ENCODE measurements at places on chromosomes 3 and 15.
A peak's percentile ranks its signal among the peaks of the same experiment; 100 is the strongest.

DNA sequence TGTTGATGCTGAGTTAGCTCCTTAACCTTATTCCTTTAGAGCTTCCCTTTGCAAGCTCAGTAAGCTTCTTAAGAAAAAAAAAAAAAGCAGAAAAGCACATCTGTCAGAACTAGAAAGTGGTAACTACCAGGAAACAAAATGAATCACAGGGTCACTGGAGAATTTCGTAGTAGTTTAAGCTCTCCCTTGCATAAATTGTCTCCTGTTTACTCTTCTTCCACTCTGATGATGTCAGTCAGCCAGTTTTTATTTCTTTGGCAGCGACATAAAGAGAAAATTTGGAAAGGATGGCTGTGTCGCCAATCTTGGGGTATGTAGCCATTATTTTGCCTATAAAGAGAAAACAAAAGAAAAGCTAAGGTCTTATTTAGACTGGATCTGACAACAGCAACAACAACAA is 3.2 kb upstream of the GABRR3 start:
- DNase-seq, result no peak

GRCh38 chr3:40605960-40606359 is 81.2 kb downstream of the ZNF621 start:
- no peak for DNase-seq

DNA sequence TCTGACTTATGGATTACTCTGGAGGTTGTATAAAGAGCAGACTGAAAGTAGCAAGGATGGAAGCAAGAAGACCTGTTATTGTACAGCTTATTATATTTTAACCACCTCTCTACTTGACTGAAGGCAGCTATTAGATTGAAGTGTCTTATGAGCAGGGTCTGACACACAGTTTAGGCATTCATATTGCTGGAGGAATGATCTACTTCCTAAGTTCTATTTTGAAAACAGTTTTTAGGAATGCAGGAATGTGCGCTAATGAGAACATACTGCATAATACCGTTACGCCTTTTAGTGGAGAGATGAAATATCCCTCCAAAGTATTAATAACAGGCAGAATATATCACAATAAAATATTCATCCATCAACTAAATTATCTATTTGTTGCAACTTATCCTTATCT is 193.3 kb downstream of the ISL2 start:
- no peak for DNase-seq

DNA sequence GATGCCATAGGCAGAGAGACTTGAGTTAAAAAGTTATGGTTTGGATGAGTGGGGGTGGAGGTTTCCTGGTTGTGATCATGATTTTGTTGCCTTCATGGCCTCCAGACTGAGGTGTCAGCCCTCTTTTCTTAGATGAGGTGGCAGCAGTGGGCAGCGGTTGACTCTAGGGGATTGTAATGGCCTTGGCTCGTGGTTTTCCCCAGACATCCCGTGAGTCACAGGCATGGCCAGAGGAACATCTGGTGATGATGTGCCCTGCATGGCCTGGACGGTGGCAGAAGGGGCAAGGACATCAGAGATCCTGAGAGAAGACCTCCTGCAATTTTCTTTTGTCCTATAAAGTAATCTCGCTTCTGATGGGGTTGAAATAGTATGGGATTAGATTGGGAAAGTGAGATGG is 12.4 kb downstream of the RETNLB start:
- DNase-seq, result no peak

GRCh38 chr15:38740206-38740605 is 175.6 kb upstream of the RASGRP1 start:
- DNase-seq, result no peak

GRCh38 chr15:49888323-49888693 is 230.7 kb downstream of the ATP8B4 start:
- DNase-seq, result no peak

DNA sequence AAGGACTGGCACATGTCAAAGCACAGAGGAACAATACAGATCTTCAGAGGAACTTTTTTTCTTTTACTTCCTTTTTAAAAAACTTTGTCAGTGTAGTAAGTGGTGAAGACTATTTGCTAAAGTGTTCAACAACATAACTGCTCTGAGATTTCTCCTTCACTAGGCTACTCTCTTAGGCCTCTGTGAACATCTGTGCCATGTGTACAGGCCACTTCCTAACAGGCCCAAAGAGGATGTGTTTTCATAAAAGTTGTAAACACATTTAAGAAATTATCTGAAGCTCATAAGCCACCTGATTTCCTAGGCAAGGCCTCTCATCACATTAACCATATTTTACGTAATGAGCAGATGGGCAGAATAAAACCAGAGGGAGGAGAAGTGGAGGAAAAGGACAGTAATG is 235.4 kb downstream of the FHIT start:
- no peak for DNase-seq

DNA sequence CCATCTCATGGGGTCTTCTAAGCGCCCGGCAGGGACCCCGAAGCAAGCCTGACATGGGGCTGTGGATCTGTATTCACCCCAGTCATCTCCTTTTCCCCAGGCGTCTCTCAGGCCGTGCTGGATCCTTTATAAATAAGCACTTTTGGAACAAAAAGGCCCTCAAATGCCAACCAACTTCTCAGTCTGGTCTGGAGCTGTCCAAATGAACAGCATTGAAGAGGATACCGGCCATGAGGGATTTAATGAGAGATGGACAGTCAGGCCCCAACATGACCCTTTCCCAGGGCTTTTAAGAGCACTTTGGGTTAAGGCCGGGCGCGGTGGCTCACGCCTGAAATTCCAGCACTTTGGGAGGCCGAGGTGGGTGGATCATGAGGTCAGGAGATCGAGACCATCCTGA is 89.2 kb upstream of the SPATA12 start:
- no peak for DNase-seq

GRCh38 chr15:64092864-64093626 is 593 bp downstream of the CIAO2A start:
- DNase-seq, result peak; percentile 58

DNA sequence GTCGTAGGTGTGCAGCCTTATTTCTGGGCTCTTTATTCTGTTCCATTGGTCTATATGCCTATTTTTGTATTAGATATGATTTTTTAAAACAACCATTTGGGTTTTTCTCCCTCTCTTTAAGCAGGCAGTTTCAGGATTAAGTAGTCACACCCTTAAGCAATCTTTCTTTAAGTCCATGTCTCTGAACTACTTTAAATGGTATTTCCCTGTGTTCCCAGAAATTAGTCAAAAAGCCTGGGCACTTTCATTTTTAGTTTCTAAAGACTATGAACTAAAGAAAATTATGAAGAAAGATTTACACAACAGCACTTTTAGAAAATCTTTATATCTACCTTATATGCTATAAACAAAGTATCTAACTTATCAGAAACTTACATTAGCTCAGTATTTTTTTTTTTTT is 110.3 kb downstream of the FAIM start:
- no peak for DNase-seq

GRCh38 chr3:182436547-182436946 is 356.8 kb upstream of the ATP11B start:
- DNase-seq, result no peak

- no peak for DNase-seq
These were observed 207.2 kb upstream of the TPM1 start for GRCh38 chr15:62835351-62835750.

DNA sequence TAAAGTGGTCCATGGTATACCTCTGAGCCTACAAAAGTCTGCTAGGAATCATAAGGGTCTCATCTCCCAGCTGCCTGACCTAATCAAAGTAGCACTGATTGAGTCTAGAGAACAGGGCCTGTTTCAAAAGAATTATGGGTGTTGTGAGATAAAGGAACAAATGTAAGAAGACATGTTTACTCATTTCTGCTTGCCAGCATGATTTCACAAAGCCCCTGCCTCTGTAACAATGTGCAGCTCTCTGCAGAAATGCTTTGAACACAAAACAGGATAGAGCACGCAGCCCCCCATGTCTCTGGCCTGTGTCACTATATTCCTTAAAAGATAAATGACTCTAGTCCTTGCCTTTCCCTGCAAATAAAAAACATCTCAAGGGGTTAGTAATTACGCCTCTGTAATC is 94.7 kb upstream of the IGSF10 start:
- DNase-seq, result no peak

DNA sequence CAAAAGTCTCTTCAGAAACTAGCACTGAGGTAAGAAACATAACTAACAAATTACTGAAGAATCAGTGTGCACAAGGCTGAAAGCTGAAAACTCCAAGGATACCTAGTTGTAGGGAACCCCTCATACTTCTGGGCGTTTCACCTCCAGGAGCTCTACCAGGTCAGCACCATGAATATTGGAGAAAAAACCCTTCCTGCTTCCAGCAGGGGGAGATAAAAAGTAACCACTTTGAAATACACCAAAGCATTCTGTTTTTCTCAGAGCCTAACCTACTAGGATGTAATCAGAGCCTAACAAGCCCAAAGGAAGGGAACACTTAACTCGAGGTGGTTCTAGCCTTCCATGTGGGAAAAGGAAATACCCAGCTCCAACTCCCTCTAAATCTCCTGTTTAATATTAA is 175.8 kb upstream of the MME start:
- peak; percentile 9 for DNase-seq

DNA sequence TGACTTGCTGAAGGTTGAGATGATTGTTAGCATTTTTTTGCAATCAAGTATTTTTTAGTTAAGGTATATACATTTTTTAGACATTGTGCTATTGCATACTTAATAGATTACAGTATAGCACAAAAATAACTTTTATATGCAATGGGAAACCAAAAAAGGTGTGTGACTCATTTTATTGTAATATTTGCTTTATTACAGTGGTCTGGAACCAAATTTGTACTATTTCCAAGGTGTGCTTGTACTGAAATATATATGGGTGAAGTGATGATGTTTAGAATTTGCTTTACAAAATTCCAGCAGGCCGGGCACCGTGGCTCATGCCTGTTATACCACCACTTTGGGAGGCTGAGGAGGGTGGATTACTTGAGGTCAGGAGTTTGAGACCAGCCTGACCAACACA is 29.1 kb upstream of the TBC1D23 start:
- DNase-seq, result no peak

- no peak for DNase-seq
These were observed 1.7 kb downstream of the NMNAT3 start for GRCh38 chr3:139676108-139676507.

DNA sequence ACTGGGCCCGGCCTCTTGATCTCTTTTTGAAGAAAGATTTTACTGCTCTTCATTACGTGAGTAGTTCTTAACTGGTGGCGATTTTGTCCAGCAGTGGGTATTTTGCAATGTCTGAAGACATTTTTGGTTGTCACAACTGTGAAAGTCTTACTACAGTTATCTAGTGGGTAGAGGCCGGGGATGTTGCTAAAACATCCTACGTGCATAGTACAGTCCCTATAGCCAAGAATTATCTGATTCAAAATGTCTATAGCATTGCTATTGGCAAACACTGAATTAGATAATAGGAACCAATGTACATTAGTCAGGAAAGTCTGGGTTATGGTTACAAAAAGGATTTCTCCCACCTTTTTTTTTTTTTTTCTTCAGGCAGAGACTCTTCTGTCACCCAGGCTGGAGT is 38.1 kb downstream of the FOXL2 start:
- no peak for DNase-seq

DNA sequence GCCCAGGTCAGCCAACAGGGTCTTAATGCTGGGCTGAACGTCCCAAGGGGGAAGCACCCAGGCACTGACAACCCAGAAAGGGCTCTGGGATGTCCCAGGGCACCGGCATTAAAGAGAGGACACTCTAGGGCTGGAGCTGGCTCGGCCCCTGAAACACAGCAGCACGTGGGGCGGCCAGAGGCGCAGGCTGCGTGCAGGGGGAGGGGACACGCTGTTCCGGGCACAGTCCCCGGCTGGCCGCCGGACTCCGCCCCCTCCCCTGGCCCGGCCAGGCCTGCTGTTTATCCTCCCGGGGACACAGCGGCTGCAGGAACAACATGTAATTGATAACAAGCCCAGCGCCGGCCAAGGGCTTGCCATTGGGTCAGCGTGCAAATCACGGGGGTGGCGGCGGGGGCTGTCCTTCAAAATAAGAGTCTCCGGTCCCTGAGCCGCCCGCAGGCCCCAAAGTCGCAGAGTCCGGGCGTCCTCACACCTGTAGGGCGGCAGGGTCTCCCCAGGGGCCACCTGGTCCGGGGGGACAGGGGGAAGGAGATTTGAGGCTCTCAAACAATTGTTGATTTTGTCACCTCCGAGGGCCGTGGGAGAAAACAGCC is 1.3 kb downstream of the KLF15 start:
- DNase-seq, result peak; percentile 61

DNA sequence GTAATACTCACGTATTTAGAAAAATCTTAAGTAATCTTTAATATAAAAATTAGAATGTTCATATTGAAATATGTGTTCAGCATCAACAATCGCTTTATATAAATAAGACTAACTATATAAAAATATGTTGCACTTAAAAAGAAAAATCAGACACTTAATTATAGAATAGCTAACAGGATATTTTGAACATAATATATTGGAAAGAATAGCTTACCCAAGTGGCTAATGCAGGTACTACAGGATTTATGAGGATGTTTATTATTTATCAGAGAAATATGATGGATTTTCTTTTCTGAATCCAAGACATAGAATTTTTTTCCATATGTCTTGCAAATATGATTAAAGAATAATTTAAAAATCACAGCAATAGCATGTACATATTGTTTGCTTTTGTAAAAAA is 567.9 kb upstream of the GBE1 start:
- no peak for DNase-seq

DNA sequence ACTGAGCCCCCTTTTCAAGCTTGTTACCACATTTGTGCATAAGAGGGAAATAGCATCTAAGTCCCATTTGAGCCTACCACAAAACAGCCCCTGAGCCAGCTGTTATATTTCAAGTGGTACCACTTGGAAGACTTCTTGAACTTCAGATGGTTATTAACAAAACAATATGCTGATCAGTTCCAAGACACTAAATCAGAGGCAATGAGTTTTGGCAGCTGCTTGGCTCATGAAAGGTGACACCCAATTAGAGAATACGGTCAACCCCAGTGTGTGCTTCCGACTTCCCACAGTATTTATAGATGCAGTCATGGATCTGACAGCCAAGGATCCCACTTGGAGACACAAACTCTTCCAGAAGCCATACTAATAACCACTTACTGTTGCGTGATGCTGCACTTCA is 469.6 kb upstream of the PPP2R3A start:
- DNase-seq, result no peak

GRCh38 chr3:194135516-194135805 is 487 bp upstream of the HES1 start:
- no peak for DNase-seq

GRCh38 chr3:110165370-110165743 is 828.0 kb upstream of the DPPA4 start:
- DNase-seq, result no peak

DNA sequence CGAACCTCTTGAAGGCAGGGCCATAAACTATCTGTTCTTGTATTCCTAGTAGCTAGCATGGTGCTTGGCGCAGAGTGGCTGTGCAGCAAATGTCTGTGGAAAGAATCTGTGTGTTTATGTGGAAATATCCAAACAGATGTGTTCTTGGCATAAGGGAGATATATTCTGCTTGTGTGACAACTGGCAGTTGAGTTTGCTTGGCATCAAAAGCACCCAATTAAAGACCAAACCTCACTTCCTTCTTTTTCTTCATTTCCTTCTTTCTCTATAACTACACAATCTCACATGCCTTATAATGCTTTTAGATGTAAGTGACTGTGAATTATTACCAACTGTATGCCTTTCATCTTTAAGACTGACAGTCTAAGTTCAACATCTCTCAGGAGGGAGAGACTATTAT is 296.5 kb downstream of the SLC9A9 start:
- DNase-seq, result no peak
